ENCODE measurements at places on chromosomes 2 and 18. TPM values are rescaled to one million over a fixed set of nuclear protein-coding genes. Genes with fewer than 3 reads are reported as not detected.

DNA sequence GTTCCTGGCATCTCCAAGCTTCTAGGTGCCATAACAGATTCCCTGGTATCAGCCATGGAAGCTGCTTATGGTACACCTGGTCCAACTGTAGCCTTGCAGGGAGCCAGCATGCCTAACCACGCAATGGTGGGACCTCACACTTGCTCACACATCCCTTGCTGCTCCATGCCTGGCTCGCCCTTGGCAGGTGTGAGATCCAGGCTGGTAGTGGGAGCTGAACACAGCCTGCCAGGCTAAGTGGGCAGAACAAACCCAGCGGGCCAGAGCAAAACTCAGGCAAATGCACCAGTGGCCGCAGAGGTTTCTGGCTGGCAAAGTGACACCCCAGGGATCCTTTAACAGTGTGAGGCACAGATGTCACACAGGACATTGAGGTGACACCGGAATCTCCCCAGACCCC is 185.8 kb downstream of the NDUFA10 start:
- no peak for DNase-seq

DNA sequence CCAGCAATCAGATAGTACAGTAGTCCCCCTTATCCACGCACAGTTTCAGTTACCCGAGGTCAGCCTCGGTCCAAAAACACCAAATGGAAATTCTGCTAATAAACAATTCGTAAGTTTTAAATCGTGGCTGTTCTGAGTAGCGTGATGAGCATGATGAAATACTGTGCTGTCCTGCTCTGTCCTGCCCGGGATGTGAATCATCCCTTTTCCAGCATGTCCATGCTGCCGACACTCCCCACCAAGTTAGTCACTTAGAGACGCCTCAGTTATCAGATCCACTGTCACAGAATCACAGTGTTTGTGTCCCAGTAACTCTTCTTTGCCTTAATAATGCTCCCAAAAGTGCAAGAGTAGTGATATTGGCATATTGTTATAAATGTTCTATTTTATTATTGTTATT is 62.1 kb downstream of the MEX3C start:
- DNase-seq = peak; percentile 93

- no peak for DNase-seq
Measured at GRCh38 chr2:69624131-69624530, 19.4 kb downstream of the AAK1 start.

- DNase-seq = peak; percentile 63
Measured at GRCh38 chr2:207202645-207203044, 36.9 kb upstream of the KLF7 start.

- no peak for DNase-seq
Measured at GRCh38 chr18:48136051-48136826, 205.8 kb upstream of the SMAD2 start.

- DNase-seq = peak; percentile 43
Measured at GRCh38 chr2:175233135-175233719, 51.7 kb upstream of the ATP5MC3 start.

DNA sequence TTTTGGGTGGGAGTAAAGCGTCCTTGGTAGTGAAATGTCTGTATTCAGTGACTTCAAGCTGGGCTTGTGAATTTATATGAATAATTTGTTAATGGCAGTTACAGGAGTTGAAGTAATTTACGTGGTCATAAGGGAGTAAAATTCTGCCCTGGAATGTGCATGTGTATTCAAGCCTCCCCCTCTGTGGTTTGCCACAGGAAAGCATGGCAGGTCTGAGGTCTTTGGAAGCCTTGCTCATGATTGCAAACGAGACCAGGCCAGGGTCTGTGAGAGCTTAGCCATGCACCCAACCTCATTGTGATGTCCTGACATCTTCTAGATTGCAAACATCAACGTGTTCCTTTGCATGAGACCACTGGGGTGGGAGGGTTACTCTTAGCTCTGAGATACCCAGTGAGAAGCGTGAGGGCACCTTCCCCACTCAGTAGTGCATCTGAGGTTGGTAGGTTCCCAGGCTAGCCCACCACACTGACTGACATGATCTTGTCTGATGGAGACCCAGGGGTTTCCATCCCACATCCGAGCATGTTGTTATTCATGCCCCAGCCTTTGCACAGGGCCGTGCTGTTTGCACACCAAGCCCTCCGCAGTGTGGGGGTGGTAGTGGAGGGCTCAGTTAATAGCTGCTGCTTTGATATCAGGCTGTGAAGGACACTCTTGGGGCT is 216.5 kb downstream of the KLHL29 start:
- no peak for DNase-seq

DNA sequence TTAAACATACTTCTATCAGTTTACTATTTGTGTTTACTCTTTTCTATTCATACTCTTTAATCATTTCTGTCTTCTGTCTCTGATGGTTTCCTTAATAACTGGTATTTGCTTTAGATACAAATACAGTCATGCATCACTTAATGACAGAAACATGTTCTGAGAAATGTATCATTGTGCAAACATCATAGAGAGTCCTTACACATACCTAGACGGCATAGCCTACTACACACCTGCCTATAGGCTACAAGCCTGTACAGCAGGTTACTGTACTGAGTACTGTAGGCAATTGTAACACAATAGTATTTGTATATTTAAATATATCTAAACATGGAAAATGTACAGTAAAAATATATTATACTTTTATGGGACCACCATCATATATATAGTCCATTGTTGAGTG is 36.3 kb downstream of the VSNL1 start:
- no peak for DNase-seq

- no peak for DNase-seq
Measured at GRCh38 chr2:164447660-164448059, 173.6 kb downstream of the GRB14 start.

GRCh38 chr2:55810622-55811020 is 113.0 kb downstream of the EFEMP1 start:
- no peak for DNase-seq

DNA sequence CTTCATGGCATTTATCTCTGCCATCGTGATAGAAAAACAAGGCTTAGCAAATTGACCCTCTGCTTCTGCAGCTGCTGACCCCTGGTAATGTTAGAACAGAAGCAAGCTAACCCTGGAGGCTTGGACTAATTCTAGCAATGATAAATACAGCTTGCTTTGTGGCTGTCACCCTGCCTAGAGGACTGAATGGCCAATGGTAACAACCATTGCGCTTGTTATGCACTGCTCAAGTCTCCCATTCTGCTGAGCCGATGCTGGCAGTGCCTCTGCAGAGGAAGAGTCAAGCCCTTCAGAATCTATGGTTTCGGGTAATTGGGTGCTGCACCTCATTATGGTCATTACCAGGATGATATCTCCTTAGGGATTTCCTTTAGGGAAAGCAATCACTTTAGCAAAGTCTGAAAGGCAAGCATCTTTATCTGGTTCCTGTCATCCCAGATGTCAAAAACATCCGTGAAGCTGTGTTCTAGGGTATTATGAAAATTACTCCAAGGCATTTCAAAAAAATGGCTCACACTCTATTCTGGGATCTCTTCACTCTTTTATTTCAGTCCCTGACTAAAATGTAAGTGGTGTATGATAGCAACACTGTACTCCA is 186.8 kb upstream of the DLGAP1 start:
- DNase-seq = no peak

DNA sequence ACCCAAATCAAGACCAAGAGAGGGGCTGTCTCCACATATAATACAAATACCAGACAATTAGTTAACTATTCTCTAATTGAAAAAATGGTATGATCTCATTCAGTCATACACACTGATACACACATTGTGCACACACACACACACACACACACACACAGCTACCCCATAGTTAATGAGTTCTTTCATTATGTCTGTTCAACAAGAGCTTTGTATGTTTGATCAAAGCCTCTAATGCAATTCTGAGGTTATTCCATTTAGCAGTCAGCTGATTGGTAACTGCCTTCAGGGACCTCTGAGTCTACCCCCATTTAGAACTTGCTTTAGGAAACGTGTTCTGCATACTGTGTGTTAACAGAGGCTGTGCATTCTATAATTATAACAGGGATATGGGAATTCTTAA is 741.4 kb upstream of the LRRTM4 start:
- no peak for DNase-seq

DNA sequence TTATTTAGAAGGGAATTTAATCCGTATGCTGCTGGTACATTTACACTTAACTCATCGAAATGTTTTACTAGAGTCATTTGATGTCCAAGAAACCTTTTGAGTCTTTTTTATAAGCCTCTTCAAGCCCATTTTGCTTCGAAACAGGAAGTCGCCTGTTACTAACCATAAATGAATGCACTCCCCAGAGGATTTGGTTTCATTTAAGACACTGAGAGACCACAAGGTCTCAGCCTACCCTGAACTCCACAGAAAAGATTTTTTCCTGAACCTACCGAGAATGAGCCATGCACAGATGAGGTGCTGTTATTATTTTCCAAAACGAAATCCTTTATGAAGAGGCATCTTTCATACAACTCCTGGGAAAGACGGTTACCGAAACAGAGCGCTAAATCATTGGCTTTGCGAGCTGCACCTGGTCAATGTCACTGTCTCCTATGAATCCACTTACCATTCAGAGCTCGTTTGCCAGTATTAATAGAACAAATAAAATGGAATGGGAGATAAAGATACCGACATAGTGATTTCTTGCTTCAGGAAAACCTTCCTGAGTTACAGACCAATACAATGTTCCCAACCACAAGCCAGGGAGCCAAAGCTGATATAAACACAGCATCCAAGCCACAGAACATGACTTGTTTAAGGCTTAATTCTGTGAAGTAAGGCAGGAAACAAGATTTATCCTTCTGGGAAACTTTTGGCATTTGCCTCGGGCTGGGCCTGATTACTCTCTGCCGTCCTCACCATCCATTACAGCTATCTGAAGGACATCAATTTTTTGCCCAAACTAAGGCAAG is 382.1 kb downstream of the OSR1 start:
- no peak for DNase-seq

DNA sequence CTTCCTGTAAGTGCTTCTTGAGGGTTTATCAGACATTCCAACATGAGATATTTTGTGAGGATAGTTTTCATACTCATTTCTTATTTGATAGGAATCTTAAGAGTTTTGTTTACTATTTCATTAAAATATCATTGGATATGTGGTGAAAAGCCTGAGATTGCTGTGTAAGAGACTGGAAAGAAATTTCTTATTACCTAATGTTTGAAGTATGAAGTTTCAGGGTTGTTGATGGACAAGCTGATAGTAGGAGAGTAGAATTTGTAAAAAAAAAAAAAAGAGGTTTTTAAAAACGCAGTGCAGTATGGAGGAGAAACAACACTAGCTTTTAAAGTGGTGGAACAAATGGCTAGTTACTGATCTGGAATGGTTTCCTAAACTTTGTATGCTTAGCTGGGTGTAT is 7.7 kb downstream of the EPB41L5 start:
- DNase-seq = no peak

- DNase-seq = no peak
Measured at GRCh38 chr2:44642123-44642857, 280.5 kb downstream of the CAMKMT start.

GRCh38 chr2:131014141-131014540 is 79.1 kb downstream of the FAM168B start:
- DNase-seq = peak; percentile 78

DNA sequence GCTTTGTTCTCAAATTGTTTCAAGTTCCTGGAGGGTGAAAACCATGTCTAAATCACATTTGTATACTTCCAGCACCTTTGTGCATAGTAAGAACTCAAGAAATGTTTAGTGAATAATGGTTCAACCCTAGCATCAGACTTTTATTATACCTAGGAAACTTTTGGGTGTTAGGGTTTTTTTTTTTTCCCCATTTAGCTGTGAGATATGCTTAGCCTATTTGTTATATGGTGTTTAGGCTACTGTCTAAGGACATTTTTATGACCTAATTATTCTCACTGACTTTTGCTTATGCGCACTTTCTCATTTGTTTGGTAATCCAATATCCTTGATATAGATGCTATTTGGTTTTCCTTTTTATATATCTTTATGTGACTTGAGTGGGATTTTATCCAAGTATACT is 164.7 kb downstream of the PHLPP1 start:
- no peak for DNase-seq

- DNase-seq = no peak
Measured at GRCh38 chr2:241441492-241441891, 66.9 kb downstream of the STK25 start.

GRCh38 chr2:201403880-201404279 is 46.7 kb upstream of the FLACC1 start:
- peak; percentile 63 for DNase-seq

GRCh38 chr2:113166187-113166645 is 7.6 kb upstream of the PSD4 start:
- no peak for DNase-seq

GRCh38 chr2:25421820-25422411 is 80.2 kb upstream of the DNMT3A start:
- no peak for DNase-seq

GRCh38 chr18:7303316-7304060 is 72.6 kb downstream of the LRRC30 start:
- no peak for DNase-seq

GRCh38 chr18:2402084-2402483 is 169.2 kb downstream of the METTL4 start:
- DNase-seq = no peak

DNA sequence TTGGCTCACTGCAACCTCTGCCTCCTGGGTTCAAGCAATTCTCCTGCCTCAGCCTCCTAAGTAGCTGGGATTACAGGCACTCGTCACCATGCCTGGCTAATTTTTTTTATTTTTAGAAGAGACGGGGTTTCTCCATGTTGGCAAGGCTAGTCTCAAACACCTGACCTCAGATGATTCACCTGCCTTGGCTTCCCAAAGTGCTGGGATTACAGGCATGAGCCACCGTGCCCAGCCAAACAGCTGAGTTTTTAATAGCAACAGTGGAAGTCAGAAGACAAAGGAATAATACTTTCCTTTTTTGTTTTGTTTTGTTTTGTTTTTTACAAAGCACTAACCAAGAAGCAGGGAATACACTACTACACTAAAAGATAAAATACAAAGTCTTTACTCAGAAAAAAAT is 16.9 kb downstream of the GPR75 start:
- peak; percentile 52 for DNase-seq

- DNase-seq = no peak
Measured at GRCh38 chr18:57352761-57353136, 392 bp downstream of the ST8SIA3 start.

- no peak for DNase-seq
Measured at GRCh38 chr18:57052173-57052572, 94.7 kb upstream of the BOD1L2 start.

CYB5A gene
- polyA plus RNA-seq = 50.1 TPM

ARHGAP15 gene
- not detected for polyA plus RNA-seq

MAL gene
- polyA plus RNA-seq = not detected

LRP1B gene
- 0.03 TPM for polyA plus RNA-seq

TLX2 gene
- polyA plus RNA-seq = 0.05 TPM

SLC9A4 gene
- not detected for polyA plus RNA-seq

WDR12 gene
- 33.1 TPM for polyA plus RNA-seq

SIX2 gene
- polyA plus RNA-seq = 0.02 TPM

AQP12B gene
- not detected for polyA plus RNA-seq

POMC gene
- polyA plus RNA-seq = not detected

CERKL gene
- 0.06 TPM for polyA plus RNA-seq

RGPD4 gene
- polyA plus RNA-seq = not detected

ALLC gene
- not detected for polyA plus RNA-seq

APOB gene
- polyA plus RNA-seq = not detected

REG1B gene
- polyA plus RNA-seq = not detected
